Lung (tissue), 17 donors: ENCODE measurements at places on chromosomes 4 and X. TPM values are rescaled to one million over a fixed set of nuclear protein-coding genes. Genes with fewer than 3 reads are reported as not detected.

The SSX4B gene
- not detected for total RNA-seq

The PABPC1L2B gene
- total RNA-seq: not detected

The YY2 gene
- total RNA-seq: 4.1 TPM

The PCDH10 gene
- 1.7 TPM for total RNA-seq

The PAGE1 gene
- total RNA-seq: not detected

The CXorf58 gene
- not detected for total RNA-seq

The GRIA3 gene
- 2.0 TPM for total RNA-seq

- no peak overlapping the region for H3K27ac ChIP-seq
- H3K4me1 ChIP-seq: no peaks in the 10 kb centered on the region
- H3K36me3 ChIP-seq: no peaks in the 10 kb centered on the region
- no peaks in the 10 kb centered on the region for H3K27me3 ChIP-seq
- H3K4me3 ChIP-seq: no peak overlapping the region
Observed at GRCh38 chr4:111066447-111066846, 443.6 kb upstream of the PITX2 start.

GRCh38 chrX:10470009-10470408 is 150.4 kb downstream of the MID1 start:
- no peaks in the 10 kb centered on the region for H3K4me1 ChIP-seq
- peaks cover 5% of the 10 kb centered on the region for H3K36me3 ChIP-seq
- DNase-seq: no peak
- no peak overlapping the region for H3K4me3 ChIP-seq
- H3K27me3 ChIP-seq: peaks cover 6% of the 10 kb centered on the region

GRCh38 chr4:40484346-40485090 is 145.1 kb downstream of the RBM47 start:
- H3K4me1 ChIP-seq: no peaks in the 10 kb centered on the region
- H3K27me3 ChIP-seq: no peaks in the 10 kb centered on the region
- H3K36me3 ChIP-seq: no peaks in the 10 kb centered on the region
- no peak for DNase-seq
- no peak overlapping the region for H3K27ac ChIP-seq

DNA sequence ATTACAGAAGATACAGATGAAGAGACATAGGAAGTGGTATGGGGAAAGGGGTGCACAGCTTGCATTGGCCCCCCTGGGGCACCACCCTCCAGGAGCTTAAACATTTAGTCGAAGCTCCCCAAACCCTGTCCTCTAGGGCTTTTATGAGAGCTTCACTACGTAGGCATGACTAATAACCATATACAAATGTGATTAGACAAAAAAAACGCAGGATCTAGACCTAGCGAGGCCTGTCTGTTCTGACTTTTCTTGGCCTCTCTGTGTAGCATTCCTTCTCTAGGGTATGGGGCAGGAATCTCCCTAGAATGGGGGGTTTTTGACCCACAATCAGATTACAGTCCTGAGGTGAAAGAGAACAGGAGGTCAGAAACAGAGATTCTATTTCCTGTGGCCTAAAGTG is 293.7 kb upstream of the GALNTL6 start:
- H3K27me3 ChIP-seq: no peaks in the 10 kb centered on the region
- DNase-seq: no peak
- H3K27ac ChIP-seq: no peak overlapping the region
- no peaks in the 10 kb centered on the region for H3K4me1 ChIP-seq
- H3K36me3 ChIP-seq: no peaks in the 10 kb centered on the region

GRCh38 chrX:21153503-21153902 is 220.7 kb upstream of the CNKSR2 start:
- DNase-seq: peak; percentile 74
- H3K27me3 ChIP-seq: no peaks in the 10 kb centered on the region
- H3K27ac ChIP-seq: no peak overlapping the region
- H3K4me1 ChIP-seq: no peaks in the 10 kb centered on the region
- no peak overlapping the region for H3K4me3 ChIP-seq

DNA sequence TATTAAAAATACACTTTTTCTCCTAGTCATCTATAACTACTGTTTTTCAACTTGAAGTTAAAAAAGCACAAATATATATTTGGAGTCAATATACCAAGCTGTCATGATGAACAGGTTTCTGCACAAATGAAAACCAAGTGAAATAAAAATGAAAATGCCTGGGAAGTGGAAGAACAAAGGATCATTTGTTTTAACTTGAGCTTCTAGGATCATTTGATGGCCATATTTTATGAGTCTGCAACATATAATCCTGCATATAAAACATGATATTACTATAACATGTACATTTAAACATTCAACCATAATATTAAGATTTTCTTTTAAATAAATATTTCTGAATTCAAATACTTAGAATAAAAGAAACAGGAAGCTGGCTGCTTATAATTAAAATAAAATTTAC is 8.5 kb upstream of the ARHGEF38 start:
- no peak overlapping the region for H3K27ac ChIP-seq
- no peaks in the 10 kb centered on the region for H3K27me3 ChIP-seq
- H3K4me3 ChIP-seq: no peak overlapping the region
- no peak for DNase-seq
- H3K36me3 ChIP-seq: no peaks in the 10 kb centered on the region

DNA sequence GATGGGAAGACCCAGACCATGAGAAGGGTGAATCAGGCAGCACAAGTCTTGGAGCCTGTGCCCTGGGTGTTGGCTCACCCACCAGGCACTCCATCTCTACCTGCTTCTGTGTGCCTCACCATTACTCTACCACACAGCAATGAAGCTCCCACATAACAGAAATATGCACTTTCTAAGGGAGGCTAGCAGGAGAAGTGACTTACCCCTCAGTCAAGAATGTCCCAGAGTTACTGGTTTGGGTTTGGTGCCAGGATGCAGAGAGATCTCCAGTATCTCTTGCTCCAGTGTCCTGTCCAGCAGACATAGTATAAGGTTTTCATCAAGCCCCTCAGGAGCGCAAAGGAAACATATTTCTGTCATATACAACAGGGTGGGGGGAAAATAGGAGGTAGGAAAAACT is 11.3 kb upstream of the RAB40A start:
- no peak overlapping the region for H3K4me3 ChIP-seq
- H3K27ac ChIP-seq: no peak overlapping the region
- H3K27me3 ChIP-seq: peaks cover 9% of the 10 kb centered on the region
- H3K4me1 ChIP-seq: no peaks in the 10 kb centered on the region
- no peaks in the 10 kb centered on the region for H3K36me3 ChIP-seq

DNA sequence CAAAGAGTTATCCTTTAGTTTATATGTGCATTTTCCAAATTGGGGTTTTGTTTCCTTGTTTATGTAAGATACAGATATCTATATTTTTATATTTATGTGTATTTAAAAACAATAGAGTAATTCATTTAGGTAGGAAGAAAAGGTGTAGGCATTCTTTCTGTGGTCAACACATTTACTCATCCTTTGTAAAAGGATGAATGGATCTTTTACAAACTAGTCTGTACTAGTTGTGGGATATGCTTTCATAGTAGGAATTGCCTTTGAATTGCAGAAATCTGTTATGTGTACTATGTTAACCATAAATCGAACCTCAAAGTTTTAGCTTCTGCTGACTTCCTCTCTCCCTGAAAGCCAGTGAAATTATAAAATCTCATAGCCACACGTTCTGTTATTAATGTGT is 128.5 kb downstream of the REPS2 start:
- DNase-seq: no peak
- H3K27me3 ChIP-seq: peaks cover 35% of the 10 kb centered on the region
- peaks cover 2% of the 10 kb centered on the region for H3K4me1 ChIP-seq
- no peak overlapping the region for H3K27ac ChIP-seq
- no peaks in the 10 kb centered on the region for H3K36me3 ChIP-seq

DNA sequence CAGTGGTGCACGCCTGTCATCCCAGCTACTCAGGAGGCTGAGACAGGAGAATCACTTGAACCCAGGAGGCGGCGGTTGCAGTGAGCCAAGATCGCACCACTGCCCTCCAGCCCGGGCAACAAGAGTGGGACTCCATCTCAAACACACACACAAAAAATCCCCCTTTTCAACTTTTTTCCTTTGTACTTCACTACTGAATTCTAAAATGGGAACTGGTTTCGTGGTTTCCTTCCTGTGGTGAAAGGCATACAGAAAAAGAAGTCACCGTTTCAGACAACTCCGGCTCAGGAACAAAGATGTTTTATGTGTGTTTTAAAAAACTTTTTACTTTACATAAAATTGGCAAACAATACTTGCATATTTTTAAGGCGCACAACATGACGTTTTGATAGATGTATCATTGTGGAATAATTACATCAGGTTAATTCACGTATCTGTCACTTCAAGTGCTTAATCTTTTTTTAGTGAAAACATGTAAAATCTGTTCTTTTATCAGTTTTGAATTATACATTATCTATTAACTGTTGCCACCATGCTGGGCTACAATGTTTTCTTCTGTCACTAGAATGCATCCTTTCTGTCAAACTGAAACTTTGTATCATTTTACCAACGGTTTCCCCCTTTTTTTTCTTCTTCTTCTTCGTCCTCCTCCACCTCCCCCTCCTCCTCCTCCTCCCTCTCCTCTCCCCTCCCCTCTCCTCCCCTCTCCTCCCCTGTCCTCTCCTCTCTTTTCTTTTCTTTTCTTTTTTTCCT is 186.0 kb downstream of the CRLF2 start:
- no peak overlapping the region for H3K4me3 ChIP-seq
- no peaks in the 10 kb centered on the region for H3K4me1 ChIP-seq
- no peak overlapping the region for H3K27ac ChIP-seq
- no peak for DNase-seq
- H3K27me3 ChIP-seq: no peaks in the 10 kb centered on the region
- H3K36me3 ChIP-seq: no peaks in the 10 kb centered on the region

- no peaks in the 10 kb centered on the region for H3K27me3 ChIP-seq
- no peak overlapping the region for H3K27ac ChIP-seq
- no peak for DNase-seq
- H3K4me3 ChIP-seq: no peak overlapping the region
- peaks cover 9% of the 10 kb centered on the region for H3K36me3 ChIP-seq
Observed at GRCh38 chr4:112411781-112412550, 104.0 kb downstream of the NEUROG2 start.

DNA sequence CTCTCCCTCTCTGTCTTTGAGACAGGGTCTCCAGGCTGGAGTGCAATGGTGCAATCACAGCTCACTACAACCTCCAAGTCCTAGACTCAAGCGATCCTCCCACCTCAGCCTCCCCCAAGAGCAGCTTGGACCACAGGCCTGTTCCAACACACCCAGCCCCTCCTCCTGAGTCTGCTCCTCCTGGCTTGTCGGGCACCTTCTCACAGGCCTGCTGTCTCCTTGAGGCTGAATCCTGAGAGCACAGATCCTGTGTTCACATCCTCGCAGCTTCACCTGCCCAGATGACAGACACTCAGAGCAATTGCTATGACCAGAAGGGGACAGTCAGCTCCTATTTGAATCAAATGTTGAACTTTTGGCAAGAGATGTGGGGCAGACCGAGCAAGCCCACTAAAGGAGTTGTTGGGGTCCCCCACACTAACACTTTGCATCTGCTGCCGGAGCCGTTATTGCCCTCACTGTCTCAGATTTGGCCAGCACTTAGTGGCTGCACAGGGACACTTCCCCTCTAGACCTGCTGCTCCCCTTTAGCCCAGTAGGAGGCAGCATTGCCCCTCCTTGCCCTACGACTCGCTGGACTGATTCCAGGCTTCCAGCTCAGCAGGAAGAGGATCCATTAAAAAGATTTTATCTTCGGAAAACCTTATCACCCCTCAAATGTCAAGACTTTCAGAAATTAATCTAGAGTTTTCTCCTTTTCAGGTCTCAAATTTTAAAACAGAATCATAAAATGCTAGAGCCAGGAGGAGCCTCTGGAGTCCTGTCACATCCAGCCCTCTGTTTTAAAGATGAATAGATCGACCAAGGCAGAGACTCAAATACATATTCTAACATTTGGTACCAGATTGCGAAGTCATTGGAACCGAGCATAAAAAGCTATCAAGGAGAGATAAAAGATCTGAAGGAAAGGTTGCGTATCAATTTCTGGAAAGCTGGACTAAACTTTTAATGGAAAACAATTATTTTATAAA is 113.7 kb downstream of the USP46 start:
- no peaks in the 10 kb centered on the region for H3K36me3 ChIP-seq
- H3K4me3 ChIP-seq: no peak overlapping the region
- peak; percentile 86 for DNase-seq
- H3K4me1 ChIP-seq: no peaks in the 10 kb centered on the region
- no peaks in the 10 kb centered on the region for H3K27me3 ChIP-seq
- H3K27ac ChIP-seq: no peak overlapping the region

DNA sequence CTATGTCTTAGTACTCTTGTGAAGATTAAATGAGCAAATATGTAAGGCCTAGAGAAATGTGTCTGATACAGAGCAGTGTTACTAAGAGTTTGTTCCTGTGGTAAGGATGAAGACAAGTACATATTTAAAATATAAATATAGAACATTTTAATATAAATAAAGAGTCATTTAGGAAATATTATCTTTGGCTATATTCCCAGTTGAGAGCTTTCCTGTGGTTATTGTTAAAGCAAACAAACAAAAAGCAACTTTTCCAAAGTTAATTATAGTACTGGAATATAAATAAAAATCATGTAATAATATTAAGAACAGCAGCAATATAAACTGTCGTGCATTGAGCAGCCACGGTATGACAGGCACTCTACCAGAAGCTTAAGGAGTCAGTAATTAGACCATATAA is 472.5 kb downstream of the INPP4B start:
- no peak overlapping the region for H3K4me3 ChIP-seq
- H3K27ac ChIP-seq: no peak overlapping the region
- H3K27me3 ChIP-seq: no peaks in the 10 kb centered on the region
- H3K36me3 ChIP-seq: no peaks in the 10 kb centered on the region
- peak; percentile 52 for DNase-seq

DNA sequence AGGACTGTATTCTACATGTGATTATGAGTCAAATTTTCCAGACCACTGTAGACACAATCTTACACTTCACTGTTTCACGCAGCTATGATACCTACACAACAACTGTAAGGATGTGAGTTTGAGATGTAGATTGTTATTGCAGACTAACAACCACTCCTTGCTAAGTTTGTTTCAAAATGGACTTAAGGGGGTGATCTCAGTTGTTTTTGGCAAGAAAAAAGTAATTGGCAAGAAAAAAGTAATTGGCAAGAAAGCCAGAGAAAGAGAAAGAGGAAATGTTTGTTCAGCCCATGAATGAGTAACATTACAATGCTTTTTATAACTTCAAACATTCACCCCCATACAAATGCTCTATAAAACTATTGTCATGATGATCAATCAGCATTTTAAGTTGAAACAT is 466.4 kb downstream of the DMD start:
- H3K27me3 ChIP-seq: no peaks in the 10 kb centered on the region
- DNase-seq: peak; percentile 56
- H3K4me3 ChIP-seq: no peak overlapping the region
- no peaks in the 10 kb centered on the region for H3K4me1 ChIP-seq

GRCh38 chr4:8402181-8402597 is 38.3 kb downstream of the ACOX3 start:
- H3K4me1 ChIP-seq: peaks cover 7% of the 10 kb centered on the region
- DNase-seq: no peak
- no peak overlapping the region for H3K4me3 ChIP-seq

GRCh38 chr4:169272265-169272886 is 1.6 kb upstream of the SH3RF1 start:
- no peak overlapping the region for H3K4me3 ChIP-seq
- no peak for DNase-seq
- H3K36me3 ChIP-seq: peaks cover 3% of the 10 kb centered on the region
- H3K4me1 ChIP-seq: peaks cover 27% of the 10 kb centered on the region
- peak overlapping the region; percentile 27 for H3K27ac ChIP-seq

- peaks cover 8% of the 10 kb centered on the region for H3K4me1 ChIP-seq
- no peaks in the 10 kb centered on the region for H3K27me3 ChIP-seq
- no peak for DNase-seq
- H3K4me3 ChIP-seq: peak overlapping the region; percentile 54
- H3K36me3 ChIP-seq: no peaks in the 10 kb centered on the region
Observed at GRCh38 chrX:38804432-38804681, 3.1 kb downstream of the MID1IP1 start.
